ENCODE measurements at places on chromosomes 6 and 20.
A peak's percentile ranks its signal among the peaks of the same experiment; 100 is the strongest.

DNA sequence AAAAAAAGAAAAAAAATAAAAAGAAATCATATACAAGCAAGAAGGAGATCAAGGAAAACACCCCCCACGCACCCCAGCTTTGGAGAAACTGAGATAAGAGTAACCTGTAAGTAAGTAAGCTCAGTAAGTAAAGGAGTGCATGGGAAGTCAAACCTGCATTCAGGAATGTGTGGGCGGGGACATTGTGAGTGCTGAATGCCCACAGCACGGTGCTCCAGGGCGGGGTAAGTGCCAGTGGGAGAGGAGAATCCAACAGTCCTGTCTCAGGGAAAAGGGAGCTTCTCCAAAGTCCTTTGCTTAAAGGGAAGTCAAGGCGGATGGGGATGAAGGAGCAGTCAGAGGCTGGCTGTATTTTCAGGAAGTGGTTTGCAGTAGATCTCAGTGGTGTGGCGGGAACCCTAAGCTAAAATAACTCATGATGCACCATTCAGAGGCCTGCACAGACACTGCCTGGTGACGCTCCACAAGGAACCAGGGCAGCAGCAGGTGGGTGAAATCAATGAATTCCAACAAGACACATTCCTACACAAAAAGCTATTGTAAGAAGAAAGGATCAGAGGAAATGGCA, 368.0 kb downstream of the QKI start:
- no peak for DNase-seq

DNA sequence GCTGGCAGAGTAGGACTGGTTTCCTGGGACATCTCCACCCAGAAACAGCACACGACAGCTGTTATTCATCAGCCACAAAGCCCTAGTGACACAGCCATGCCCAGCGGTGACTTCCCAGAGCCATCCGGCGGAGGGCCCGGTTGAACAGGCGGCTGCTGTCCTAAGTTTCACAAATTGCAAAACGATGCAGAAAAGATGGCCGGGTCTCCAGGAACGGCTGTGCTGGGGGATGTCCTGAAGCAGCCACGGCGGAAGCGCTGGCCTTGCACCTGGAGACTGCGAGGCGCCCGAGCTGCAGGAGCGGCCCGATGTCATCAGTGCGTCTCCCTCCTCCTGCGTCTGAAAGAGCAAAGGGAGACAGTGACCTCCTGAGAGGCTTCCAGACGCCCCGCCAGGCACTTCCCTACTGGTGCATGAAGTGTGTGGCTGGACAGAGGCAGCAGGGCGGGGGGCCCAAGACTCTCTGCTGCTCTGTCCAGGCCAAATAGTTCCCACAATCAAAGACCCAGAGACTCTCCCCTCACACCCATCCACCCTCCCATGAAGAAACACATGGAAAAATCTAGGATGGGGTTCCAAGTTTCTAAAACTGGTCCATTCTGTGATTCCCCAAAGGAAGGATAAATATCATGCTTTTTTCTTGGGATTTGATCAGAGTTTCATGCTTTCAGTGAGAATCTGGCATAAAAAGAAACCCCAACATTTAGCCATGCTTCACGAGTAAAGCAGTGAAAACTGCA, 44.0 kb downstream of the SSR1 start:
- no peak for DNase-seq

DNA sequence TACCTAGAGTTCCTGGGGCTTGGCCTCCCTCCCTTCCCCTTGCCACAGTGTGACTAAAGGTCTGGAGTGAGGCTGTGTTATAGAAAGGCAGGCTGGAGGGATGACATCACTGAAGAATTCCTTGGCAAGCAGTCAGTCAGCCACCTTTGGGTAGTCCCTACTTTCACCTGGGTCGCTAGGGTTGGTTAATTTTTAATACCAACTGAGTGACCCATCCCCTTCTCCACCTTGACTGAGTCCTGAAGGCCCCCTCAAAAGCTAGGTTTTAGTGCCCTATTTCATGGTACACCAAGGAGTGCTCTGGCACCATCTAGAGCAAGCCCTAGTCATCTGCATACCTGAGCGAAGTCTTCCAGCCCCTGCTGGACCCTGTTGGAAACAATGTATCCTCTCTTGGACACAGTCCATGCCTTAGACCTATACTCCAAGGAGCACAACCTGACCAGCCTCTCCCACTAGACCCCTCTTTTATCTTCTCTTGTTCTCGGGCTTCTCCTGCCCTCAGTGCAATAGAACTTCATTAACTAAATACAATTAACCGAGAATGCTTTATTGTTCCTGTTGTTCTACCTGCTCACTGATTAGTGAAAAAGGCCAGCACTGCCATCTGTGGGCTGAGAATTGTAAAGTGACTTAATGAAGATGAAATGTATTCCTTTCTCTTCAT, 44.6 kb downstream of the RIN2 start:
- DNase-seq = no peak

DNA sequence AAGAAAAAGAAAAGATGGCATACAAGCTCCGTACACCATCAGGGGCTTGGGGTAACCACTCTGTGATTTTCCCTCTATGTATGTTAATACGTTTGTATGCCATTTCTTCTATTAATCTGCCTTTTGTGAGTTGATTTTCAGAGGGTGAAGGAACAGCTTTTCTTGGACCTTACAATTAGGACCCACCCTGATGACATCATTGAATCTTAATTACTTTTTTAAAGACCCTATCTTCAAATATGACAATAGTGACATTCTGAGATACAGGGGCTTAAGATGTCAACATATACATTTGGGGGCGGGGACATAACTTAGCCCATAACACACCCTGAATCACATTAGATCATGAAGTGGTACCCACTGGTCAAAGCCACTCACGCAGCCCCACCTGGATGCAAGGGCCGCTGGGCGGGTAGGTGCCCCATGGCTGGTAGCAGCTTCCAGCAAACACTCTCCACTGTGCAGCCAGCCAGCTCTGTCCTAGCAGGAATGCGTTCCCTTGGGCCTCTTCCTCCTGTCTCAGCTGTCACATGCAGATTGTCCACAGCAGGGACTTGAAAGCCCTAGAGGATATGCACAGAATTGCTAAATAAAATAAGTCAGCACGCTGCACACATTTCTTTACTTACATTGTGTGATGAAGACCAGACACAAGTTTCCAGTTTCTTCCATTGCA, 74.5 kb downstream of the FOXF2 start:
- no peak for DNase-seq

GRCh38 chr6:81413306-81413705, 339.2 kb downstream of the TENT5A start:
- no peak for DNase-seq

DNA sequence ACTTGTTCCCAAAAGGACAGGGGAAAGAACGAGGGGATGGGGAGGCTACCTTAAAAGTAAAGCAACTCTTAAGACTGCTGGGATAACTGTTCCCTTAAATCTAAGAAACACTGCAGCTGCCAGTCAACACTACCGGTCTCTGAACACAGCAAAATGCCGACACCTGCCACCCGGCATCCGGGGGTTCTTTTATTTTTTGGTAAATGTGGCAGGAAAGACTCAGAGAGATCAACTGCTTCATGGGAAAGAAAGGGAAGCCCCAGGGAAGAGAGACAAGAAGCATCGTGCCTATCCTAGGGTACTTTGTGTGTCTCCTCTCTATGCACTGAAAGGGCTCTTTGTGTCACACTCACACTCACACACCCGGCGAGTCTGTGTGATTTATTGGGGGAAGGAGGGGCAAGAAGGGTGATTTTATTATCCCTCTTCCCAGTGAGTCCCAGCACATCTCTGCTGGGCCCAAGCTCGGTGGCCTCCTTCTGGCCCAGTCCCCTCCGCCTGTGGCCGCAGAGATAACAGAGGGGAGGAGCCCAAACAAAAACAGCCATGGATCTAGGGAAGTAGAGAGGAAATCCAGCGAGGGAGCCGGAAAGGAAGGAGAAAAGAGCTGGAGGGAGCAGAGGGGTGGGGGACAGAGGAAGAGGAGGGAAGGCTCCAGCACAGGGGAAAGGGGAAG, 1.4 kb downstream of the FYN start:
- DNase-seq = peak; percentile 37

DNA sequence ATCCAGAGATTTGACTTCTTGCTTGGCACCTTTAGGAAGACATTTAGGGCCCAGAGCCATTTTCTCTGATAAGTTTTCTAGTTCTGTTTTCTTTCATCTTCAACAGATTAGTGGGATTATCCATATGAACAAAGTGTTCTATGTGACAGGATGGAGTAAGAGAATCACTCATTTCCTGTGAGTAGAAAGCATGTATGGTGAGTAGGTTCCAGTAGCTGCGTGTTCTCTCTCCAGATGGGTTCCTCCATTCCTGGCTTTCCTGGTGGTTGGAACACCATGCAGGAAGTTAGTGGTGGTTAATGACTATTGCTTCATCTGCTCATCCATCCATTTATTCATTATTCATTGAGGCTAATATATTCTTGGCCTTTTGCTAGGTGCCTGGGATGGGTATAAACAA, 54.0 kb downstream of the EFCAB8 start:
- DNase-seq = no peak

DNA sequence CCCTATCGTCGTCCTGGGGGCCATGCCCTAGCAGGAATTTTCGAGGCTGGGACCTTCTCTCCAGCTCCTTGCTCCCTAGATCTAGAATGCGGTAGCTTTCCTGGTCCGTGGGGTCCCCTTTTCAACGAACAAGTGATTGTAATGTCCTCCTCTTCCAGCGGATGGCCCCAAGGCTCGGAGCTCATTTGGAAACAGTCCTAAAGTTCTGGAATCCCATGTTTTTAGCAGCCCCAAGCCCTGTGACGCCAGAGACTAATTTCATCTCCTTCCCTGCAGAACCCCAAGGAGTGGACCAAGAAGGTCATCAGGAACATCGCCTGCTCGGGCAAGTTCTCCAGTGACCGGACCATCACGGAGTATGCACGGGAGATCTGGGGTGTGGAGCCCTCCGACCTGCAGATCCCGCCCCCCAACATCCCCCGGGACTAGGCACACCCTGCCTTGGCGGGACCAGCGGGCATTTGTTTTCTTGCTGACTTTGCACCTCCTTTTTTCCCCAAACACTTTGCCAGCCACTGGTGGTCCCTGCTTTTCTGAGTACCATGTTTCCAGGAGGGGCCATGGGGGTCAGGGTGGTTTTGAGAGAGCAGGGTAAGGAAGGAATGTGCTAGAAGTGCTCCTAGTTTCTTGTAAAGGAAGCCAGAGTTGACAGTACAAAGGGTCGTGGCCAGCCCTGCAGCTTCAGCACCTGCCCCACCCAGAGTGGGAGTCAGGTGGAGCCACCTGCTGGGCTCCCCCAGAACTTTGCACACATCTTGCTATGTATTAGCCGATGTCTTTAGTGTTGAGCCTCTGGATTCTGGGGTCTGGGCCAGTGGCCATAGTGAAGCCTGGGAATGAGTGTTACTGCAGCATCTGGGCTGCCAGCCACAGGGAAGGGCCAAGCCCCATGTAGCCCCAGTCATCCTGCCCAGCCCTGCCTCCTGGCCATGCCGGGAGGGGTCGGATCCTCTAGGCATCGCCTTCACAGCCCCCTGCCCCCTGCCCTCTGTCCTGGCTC, 48.5 kb downstream of the PYGB start:
- no peak for DNase-seq

DNA sequence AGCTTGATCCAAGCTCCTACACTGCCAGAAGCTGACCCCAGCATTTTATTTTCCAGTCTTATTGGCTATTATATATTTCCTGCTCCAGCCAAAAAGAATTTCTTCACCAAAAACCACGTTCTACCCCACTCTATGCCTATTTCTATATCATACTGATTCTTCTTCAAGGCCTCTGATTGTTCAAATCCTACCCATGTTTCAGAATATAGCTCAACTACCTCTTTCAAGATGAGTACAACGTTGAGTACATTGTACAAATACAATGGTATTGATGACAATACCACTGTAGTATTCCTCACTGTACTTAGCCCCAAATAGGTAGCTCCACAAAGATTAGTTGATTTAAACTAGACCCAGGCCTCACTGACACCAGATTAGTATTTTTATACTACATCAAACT, 31.0 kb downstream of the ASCC3 start:
- DNase-seq = no peak

DNA sequence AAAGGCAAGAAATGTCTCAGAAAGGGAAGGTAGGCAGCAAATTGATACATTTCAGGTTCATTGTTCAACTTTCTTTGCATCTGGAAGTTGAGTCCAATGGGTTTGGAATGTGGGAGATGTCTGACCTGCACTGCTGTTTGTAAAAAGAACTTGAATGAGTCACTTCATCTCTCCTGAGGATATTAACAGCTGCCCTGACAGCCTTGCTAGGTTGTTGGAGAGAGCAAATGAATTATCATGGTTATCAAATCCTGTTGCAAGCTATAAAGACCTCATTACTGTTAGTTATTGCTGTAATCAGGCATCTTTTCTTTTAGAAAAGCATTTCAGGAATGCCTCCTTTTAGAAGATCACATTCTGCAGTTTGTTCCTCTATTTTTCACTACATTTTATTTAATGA, 23.0 kb upstream of the FLRT3 start:
- DNase-seq = no peak

- DNase-seq = no peak
Observed at GRCh38 chr6:143123081-143123480, 62.4 kb downstream of the AIG1 start.

DNA sequence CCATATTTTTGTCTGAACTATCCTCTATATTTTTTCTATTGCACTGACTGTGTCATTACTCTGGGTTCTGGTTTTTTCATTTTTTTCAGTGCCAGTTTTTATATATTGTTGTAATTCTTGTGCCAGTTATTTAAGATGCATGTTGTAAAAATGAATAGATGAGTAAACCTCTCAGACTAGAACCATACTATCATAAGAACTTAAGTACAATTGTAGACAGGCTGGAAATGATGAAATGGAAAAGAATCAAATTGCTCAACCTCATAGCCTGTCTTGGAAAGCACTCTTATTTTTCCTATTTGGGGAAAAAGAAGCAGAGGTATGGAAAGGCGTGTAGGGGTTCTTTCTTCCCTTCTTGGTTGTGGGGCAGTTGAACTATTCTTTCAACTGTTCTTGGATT, 30.2 kb downstream of the PANK2 start:
- no peak for DNase-seq

DNA sequence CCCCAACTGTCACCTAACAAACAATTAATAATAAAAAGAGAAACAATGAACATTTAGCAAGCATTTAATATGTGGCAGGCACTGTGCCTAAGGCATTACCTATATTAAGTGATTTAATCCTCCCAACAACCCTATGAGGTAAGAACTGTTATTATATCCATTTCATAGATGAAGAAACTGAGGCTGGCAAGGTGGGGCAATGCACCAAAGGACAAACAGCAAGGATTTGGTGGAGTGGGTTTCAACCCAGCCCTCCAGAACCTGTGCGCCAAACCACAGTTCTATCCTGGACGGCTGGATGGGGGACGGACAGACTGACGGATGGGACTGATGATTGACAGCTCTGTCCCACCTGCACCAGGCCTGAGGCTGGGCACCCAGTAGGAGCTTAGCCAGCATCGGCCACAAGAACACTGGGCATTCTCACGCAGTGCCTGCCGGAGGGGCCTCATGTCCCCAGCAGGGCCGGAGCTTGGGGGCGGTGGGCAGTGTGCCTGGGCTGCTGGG, 24.6 kb downstream of the NOL4L start:
- DNase-seq = no peak

DNA sequence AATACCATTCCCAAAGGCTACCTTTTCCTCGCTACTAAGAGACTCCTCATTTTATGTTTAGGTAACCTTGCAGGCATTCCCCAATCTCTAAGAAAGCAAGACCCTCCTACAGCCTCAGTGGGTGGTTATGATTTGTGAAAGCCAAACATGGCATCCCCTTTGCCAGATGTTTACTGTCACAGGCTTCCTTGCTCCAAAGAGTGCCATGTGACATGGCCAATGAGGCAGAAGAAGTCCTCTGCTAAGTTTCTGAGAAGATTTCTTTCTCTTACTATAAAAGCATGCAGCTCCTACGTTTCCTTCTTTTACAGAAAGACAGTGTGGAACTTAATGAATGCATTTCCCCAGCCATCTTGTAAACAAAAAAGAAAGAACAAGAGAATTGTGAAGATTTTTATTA, 688.2 kb downstream of the TBC1D32 start:
- no peak for DNase-seq
